Activated naive CD4-positive, alpha-beta T cell treated with anti-CD3 and anti-CD28 coated beads, Interleukin-2, amount 50 U/mL, for 72 hours (primary cell): ENCODE measurements at places on chromosomes 2 and 18. TPM values are rescaled to one million over a fixed set of nuclear protein-coding genes. Genes with fewer than 3 reads are reported as not detected.

DNA sequence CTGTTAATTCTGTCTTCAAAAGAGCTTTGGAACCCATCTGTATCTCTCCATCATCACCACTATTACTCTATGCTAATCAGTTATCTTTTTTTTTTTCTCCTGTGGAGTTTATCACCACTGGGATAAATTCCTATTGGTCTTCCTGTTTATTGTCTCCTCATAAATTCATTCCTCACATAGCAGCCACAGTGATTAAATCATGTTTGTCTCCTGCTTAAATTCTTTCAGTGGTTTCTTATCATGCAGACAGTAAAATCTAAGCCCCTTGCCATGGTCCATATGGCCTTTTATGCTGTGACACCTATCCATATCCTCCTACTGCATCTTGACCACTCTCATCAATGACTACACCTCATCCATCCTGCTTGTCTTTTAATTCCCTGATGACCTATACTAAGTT, 239.8 kb upstream of the ZEB2 start:
- no peak for DNase-seq

DNA sequence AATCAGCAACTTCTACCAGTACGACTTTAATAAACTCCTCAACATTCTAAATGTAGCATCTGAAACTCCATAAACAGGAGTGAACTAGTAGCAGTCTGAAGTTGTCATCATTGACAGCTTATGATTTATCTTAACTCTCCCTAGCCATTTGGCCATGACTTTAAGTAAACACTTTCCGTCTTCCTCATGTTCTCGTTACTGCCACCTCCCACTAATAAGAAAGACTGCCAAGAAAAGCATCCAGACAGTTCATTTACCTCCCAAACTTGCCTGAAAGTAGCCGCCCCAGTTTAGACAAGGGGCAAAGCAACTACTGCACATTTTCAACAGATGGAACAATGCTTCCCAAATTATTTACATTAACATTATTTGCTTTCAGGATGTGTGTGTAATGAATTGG, 287.5 kb downstream of the OSR1 start:
- DNase-seq = no peak

DNA sequence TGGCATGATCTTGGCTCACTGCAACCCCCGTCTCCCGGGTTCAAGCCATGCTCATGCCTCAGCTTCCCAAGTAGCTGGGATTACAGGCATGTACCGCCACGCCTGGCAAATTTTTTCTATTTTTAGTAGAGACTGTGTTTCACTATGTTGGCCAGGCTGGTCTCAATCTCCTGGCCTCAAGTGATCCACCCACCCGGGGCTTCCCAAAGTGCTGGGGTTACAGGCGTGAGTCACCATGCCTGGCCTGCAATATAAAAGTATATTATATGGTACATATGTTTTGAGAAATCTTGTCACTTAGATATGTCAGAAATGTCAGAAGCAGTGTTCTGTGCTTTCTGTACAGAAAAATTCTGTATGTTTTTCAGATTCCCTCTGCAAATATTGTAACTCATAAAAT, 19.2 kb upstream of the XPO1 start:
- DNase-seq = no peak

DNA sequence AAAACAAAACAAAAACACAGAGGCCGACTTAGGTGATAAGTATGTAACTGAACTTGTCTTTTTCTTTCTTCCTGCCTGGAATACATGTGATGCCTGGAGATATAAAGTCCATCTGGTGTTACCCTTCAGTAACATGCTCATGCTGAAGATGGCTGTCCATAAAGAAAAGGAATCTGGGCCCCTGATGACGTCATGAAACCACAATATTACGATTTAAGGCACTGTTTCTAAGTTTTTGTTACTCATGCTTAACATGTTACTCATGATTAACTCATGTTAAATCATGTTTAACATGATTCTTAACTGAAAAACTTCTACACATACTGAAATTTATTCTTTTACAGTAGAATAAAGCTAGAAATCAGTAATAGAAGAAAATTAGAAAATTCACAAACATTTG, 49.0 kb downstream of the STRADB start:
- no peak for DNase-seq

- DNase-seq = no peak
These were observed 232.1 kb upstream of the STK17B start for GRCh38 chr2:196403471-196403870.

DNA sequence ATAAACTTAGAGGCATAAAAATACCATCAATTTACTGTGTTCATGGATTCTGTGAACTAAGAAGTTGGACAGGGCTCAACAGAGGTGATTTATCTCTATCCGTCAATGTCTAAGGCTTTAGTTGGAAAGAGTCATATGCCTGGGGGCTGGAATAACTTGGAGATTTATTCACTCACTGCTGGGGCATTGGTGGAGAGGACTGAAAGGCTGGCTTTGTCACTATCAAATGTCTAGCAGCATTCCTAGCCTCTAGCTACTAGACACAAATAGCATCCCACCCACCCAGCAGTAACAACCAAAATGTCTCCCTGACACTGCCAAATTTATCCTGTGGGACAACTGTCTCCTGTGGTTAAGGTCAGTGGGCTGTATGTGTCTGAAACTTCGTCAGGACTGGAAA, 71.0 kb downstream of the EVA1A start:
- no peak for DNase-seq

- DNase-seq = no peak
These were observed 356.6 kb upstream of the CELF4 start for GRCh38 chr18:37922162-37922561.

GRCh38 chr2:38298539-38298938, 78.5 kb downstream of the ATL2 start:
- no peak for DNase-seq

GRCh38 chr2:237869343-237870102, 10.1 kb downstream of the RAMP1 start:
- DNase-seq = no peak

- DNase-seq = no peak
These were observed 10.4 kb downstream of the DNAJC10 start for GRCh38 chr2:182726473-182726872.

DNA sequence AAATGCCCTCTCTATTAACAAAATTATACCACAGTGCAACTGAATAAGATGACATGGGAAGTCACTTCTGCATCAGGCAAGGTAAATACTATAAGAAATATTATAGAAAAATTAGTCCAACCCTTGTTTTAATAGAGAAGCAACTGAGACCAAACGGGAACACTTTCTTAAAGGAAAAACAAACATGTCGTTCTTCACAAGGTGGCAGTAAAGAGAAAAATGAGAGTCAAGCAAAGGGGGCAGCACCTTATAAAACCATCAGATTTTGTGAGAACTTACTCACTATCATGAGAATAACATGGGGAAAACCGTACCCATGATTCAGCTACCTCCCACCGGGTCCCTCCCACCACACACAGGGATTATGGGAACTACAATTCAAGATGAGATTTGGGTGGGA, 481.7 kb upstream of the CRIM1 start:
- no peak for DNase-seq

- DNase-seq = no peak
These were observed 957.0 kb downstream of the CPS1 start for GRCh38 chr2:211513446-211513845.

ASXL3 gene
- total RNA-seq = not detected

PARD3B gene
- total RNA-seq = 0.35 TPM

SNORC gene
- total RNA-seq = 3.6 TPM

RAB27B gene
- 0.21 TPM for total RNA-seq

GPBAR1 gene
- total RNA-seq = 0.46 TPM

PFN4 gene
- total RNA-seq = not detected

ABCG8 gene
- not detected for total RNA-seq

NCKAP1 gene
- 13.2 TPM for total RNA-seq
